GM04503 (cell line): ENCODE measurements at places on chromosomes 11 and 22.

DNA sequence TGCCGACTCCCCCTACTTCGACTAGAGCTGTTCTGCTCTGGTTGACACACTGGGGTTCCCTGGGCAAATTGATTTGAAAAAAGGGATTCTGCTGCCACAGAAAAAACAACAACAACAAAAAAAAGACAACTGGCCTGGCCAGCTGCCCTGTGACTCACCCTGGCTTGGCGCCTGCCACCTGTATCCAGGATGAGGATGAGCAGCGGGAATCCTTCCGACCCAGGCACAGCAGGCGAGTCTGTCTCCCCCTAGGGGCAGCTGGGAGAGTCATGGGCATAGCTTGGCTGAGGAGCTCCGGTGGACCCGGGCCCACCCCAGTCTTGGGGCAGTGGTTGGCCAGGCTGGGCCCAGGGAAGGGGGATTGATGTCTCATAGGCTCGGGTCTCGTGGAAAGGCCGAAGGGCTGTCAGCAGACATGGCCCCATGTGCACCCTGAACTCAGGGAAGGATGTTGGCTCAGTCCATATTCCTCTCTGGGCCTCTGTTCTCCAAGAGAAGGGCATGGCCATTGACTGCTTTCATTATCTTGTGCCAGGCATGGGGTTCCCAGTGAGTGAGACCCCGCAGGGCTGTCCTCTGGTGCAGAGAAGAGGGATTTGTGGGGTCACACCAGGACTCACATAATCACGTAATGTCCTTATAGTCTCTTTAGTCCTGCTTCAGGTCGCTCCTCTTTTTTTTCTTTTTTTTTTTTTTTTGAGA is 10.4 kb upstream of the SUN2 start:
- DNase-seq = no peak

- DNase-seq = peak; percentile 54
Measured at GRCh38 chr11:9905501-9905951, 241.6 kb downstream of the SWAP70 start.

- no peak for DNase-seq
Measured at GRCh38 chr11:74050465-74050864, 41.6 kb upstream of the UCP3 start.

- DNase-seq = peak; percentile 34
Measured at GRCh38 chr11:103420593-103420992, 311.4 kb downstream of the DYNC2H1 start.

DNA sequence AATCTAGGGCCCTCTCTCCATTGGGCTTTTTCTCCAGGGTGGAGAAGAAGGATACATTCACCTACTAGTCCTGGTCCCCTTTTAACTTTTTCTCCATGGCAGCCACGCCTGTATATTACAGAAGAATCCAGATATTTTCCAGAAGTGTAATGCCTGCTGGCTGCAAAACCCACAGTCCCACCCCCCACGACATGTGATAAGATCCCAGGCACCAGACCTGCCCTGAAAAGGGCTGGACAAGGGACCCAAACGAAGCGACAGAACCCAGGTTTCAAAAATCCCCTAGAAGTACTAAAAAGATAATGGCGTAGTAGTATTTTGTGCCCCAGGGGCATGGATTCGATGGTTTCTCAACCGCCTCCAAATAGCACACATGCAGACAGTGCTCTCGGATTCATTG is 2.8 kb downstream of the WT1 start:
- DNase-seq = no peak

DNA sequence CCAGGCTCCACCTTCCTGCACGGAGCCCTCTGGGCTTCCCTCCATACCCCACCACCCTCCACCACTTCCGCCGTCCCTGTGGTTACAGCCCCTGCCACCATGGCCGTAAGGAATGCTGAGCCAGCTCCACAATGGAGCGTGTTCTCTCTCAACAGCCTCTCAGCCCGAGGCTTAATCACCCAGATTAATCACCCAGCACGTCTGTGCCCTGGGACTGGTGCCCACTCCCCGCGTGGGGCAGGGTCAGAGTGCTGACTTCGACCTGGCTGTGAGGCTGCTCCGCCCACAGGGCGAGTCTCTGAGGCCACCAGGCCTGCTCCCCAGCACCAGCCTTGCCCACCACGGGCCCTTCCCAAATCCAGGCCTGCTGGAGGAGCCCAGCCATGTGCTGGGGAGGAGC is 4.0 kb upstream of the TH start:
- peak; percentile 15 for DNase-seq

- no peak for DNase-seq
Measured at GRCh38 chr11:115347106-115347505, 157.1 kb downstream of the CADM1 start.

GRCh38 chr11:368414-369335 is 624 bp upstream of the B4GALNT4 start:
- DNase-seq = no peak

DNA sequence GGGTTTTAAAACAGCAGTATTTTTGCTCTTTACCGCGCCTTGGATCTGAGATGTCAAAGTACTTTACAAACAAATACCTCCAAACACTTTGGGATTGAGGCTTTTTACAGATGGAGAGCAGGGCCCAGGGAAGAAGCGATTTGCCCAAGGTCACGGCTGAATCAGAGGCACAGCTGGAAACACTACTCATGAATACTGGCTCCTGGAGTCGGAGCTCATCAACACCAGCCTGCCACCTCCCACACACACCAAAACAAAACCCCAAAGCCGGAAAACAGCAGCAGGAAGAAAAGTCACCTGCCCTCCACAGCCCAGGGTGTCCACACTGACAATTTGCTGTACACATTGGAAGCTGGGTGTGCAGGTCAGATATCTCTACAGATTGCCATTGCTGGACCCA is 339.4 kb downstream of the CADM1 start:
- DNase-seq = no peak

GRCh38 chr11:132471466-132471865 is 1060.8 kb downstream of the OPCML start:
- peak; percentile 92 for DNase-seq

GRCh38 chr11:102361086-102362031 is 14.3 kb downstream of the BIRC2 start:
- peak; percentile 12 for DNase-seq

GRCh38 chr11:6245536-6245935 is 6.6 kb downstream of the CNGA4 start:
- DNase-seq = no peak

DNA sequence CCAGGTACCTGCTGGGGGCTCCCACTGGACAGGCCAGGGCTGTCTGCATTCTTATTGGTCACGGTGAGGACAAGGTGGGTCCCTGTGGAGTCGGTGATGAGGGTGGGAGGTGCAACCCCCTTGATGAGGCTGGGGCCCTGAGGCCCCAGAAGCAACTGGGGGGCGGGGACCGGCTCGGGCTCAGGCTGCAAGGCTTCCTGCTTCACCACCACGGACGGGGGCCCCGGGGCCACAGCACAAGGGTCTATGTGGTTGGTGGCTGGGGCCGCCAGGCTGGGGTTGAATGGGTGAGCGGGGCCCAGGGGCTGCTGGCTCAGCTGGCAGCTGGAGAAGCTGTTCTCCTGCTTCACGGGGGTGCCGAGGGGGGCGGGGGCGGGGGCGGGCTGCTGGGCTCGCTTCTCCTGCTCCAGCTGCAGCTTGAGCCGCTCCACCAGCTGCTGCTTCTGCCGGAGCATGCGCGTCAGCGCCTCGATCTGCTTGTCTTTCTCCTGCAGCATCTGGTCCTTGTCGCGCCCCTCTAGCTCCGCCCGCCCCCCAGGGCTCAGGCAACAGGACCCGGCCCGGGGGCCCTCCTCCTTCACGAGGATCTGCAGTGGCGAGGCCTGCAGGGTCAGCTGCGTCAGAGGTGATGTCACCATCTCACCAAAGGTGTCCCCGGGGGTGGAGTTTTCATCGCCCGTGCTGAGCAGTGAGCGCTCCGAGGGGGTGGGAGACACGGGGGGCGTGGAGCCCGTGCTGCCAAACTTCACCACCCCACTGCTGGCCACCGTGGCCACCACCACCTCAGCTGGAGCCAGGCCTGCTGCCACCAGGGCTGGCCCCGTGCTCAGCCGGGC is 48.2 kb downstream of the SGSM3 start:
- no peak for DNase-seq

- no peak for DNase-seq
Measured at GRCh38 chr11:26761361-26761809, 39.5 kb upstream of the SLC5A12 start.

DNA sequence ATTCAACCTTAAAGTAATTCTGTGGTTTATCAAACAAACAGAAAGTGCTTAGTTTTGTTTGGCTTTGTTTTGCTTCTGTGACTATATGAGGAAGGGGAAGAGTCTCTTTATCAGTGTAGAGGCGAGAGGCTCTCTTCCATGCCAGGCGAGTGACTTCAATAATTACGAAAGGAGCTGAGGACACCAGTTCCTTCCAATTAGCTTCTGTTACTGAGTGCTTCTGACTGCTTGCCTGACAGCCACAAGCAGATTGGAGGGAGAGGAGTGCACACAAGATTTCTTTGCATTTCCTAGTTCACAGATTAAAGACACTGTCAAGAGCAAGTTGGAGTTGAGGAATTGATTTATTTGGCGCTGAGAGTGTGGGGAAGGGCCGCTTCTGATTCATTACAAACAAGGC is 1484.5 kb upstream of the TENM4 start:
- no peak for DNase-seq

- DNase-seq = no peak
Measured at GRCh38 chr11:8283465-8284230, 20.0 kb upstream of the LMO1 start.

DNA sequence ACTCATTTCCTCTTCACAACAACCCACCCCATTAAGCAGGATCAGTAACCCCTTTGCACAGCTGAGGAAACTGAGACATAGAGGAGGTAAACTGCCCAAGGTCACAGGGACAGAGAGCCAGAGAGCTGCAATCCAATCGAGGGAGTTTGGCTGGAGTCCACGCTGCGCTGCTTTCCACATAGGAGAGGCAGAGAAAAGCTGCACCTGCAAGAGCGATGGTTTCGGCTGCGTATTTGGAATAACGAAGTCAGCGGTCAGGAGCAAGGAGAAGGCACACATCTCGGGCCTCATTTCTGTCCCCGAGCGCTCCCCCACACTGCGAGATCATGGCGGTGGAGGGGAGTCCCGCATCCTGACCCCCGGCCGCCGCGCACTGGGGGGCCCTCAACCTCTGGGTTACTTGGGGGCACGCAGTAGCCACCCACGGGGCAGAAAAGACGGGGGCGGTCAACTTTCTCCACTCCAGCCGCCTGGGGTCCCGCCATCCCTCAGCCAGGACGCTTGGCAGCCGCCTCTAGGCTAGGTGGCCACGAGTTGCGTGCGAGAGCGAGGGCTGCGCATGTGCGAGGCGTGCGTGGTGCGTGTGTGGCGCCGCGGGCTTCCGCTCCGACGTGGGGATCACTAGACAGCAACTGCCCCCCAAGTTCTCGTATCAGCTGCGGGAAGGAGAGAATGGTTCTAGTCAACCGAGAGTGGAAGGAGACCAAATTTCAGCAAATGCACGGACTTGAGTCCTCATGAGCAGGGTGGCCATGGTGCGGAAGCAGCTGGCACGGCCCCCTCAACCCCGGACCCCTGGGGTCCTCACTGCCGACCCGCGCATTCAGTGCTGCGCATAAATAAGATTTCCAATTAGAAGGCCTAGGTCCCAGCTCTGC is 42.3 kb upstream of the CLDN5 start:
- no peak for DNase-seq

GRCh38 chr11:10309163-10310093 is 4.6 kb downstream of the ADM start:
- peak; percentile 94 for DNase-seq

GRCh38 chr22:25327018-25327755 is 107.7 kb downstream of the CRYBB2 start:
- no peak for DNase-seq

GRCh38 chr11:69873166-69874077 is 54.2 kb upstream of the FGF3 start:
- no peak for DNase-seq

- DNase-seq = no peak
Measured at GRCh38 chr11:14232652-14233051, 126.3 kb downstream of the RRAS2 start.

DNA sequence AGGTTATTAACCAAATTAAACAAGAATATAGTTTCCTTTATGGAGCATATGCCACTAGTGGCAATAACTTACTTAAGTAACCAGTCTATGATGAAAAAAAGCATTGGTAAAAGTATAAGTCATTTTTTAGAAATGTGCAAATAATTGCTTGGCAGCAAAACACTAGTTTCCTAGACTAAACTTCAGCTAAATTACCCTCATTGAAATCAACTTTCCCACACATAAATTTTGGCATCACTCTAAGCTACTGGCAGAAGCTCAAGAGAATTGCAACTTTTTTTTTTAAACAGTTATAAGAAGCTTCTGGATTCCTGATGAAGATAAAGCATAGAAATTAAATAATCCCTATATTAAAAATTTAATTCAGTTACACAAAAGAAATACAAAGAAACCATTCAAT is 12.5 kb downstream of the CCDC34 start:
- no peak for DNase-seq

GRCh38 chr11:120186774-120187591 is 23.8 kb upstream of the OAF start:
- DNase-seq = no peak

DNA sequence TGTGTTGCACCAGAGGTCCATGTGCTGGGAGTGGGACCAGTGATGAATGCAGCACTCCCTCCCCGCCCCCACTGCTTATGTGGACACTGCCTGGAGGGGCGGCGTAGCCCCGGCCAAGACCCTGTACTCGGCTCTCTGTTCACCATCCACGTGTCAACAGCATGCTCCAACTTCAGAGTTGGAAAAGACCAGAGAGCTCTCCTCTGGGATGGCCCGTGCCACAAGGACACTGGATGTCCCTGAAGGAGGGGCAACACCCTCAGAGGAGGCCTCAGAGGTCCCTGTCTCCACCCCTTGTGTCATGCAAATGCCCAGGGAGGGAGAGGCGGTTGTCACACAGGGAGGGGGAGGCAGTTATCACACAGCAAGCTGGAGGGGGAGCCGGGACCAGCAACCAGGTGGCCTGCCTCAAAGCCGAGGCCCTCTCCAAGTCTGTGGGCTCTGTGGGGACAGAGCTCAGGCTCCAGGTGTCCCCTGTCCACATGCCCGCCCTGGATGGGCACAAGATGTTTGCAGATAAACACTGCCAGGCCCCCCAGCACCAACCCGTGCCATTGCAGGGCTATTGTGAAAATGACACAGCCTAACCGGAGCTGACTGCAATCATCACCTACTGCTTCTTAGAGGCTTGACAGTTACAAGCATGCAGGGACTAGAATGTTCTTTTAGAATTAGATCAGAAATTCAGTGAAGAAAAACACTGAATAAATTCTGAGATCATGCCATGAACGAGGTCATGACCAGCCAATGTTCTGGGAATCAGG is 121.1 kb downstream of the PHF21B start:
- DNase-seq = no peak
